ENCODE measurements at places on chromosomes 6 and 20.
A peak's percentile ranks its signal among the peaks of the same experiment; 100 is the strongest.

DNA sequence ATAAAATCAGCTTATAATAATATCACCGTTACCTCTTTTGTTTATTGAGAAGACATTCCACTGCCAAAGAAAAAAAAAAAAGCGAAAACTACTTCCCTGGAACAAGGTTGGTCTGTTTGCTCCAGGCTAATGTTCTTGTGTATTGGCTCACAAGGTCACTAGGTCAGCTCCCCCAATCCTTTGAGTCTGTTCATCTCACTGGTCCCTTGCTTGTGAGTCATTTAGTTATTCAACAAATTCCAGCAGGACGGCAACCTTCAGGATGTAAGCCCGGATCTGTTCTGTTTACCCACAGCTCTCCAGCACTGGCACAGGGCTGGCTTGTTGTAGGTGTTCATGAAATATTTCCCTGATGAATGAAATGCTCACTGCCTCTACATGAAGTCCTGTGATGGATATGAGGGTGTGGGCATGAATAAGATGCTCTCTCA is 3.3 kb downstream of the ARHGAP40 start:
- no peak for DNase-seq

GRCh38 chr6:26550250-26550993 is 12.3 kb downstream of the HMGN4 start:
- DNase-seq = peak; percentile 37

- DNase-seq = no peak
These were observed 6.9 kb upstream of the C20orf203 start for GRCh38 chr20:32680544-32681174.

DNA sequence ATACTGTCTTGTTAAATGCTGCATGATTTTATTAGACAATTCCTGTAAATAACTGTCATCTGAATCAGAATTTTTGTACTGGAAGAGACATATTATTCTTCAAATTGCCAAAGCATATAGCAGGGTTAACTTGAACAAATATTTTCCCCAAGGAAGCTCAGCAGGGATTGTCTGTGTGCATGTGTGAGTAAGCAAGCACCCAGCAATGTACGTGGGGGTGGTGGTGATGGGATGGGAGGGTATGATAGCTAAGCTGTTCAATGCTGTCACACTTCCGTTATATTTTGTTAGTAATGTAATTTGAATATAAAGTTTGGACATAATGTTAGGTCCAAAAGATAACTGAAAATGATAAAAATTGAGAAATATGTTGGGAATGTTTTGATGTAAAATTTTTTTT is 118.1 kb downstream of the MYB start:
- DNase-seq = no peak

DNA sequence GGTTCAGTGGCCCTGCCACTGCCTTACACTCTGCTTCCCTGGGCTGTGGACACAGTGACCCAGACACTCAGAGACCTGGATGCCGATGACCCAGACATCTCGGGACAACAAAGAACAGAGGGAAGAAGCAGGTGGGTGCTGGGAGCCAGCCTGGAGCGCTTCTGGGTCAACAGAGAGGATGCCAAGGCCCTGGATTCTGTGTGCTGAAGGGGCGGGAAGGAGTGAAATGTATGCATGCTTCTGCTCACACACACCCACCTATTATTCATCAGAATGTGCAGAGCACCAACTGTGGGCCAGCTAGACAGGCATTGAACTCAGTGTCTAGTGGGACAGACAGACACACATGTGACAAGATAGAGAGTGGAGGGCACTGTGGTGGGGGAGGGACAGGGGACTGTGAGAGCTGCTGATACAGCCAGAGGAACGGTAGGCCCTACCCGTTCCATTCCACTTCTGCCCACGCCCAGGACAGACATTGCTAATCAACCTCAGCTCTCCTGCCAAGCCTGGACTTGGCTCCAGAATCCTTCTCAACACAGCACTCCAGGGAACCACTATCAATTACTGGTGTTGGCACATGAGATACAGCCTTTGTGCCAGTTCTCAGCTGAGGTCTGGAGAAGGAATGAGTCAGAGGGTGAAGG is 20.2 kb downstream of the KCNK15 start:
- DNase-seq = no peak

DNA sequence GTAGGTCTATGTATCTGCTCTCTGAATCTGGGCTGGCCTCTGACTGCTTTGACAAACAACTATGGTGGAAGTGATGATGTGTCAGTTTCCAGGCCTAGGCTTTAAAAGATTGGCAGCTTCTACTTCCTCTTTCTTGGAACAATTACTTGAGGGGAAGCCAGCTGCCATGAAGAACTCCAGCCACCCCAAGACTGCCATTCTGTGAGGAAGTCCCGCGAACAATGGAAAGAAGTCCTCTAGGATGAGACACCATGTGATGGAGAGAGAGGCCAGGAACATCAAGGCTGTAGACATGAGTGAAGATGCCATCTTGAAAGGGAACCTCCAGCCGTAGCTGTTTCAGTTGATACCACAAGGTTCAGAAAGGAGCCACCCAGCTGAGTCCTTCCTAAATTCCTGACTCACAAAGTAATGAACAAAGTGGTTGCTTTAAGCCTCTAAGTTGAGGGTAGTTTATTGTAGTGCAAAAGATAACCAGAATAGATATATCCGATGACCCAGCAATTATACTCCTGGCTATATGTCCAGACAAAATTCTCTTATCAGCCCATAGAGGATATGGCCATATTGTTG is 15.3 kb upstream of the TCF15 start:
- no peak for DNase-seq

DNA sequence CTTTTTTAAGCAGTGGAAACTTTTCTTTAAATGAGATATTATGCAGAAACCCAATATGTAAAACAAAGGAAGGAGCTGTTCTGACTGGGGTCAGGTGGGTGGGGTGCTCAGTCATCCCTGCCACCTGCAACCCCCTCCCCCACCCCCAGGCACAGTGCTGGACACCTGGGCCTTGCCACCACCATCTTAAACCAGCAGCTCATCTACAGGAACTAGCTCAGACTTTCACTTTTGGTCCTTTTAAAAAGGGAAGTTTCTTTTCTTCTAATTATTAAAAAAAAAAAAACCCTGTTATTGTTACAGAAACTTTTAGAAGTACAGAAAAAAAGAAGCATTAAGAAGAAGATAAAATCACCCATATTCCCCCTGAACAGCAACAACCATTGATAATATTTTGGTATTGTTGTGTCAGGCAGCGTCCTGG is 37.1 kb downstream of the PPP1R16B start:
- peak; percentile 78 for DNase-seq

DNA sequence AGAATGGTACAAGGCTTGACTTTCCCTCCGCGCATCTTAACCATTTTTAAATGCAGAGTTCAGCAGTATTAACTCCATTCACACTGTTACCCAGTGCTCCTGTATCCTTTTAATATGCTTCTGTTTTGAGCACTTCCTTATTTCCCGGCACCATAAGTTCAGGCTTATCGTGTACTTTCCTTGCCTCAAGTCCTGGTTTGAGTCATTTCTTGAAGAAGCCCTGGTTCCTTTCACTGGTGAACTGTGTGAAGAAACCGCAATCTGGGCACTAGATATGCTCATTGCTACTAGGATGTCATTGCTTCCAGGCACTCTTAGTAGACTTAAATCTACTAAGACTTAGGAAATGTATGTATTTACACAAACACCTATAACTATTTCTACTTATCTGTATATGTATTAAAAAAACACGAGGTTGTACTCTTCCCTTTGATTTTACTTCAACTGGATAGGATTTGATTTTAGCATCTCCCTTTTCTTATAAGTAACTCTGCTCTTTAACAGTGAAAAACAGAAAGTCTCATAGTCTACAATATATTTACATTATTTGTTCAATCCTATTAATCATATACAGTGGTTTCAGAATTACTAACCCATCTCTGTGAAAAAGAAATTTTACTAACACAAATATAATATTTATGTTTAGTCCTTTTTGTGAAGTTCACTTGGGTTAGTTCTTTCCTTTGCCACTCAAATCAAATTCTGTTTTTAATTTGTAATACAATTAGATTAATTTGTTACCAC is 135.5 kb downstream of the CDKAL1 start:
- no peak for DNase-seq

GRCh38 chr6:45791211-45792168 is 224.2 kb downstream of the CLIC5 start:
- DNase-seq = no peak

GRCh38 chr6:163626073-163626867 is 211.8 kb downstream of the QKI start:
- DNase-seq = no peak

- DNase-seq = no peak
These were observed 27.4 kb upstream of the IGF2R start for GRCh38 chr6:159941286-159942113.

GRCh38 chr6:83708970-83709747 is at the start of gene SNAP91:
Gene SNAP91, minus strand, starts transcription at chr6:83709101. Its CDS starts 1,174 bp downstream, at chr6:83707927.
- no peak for DNase-seq

DNA sequence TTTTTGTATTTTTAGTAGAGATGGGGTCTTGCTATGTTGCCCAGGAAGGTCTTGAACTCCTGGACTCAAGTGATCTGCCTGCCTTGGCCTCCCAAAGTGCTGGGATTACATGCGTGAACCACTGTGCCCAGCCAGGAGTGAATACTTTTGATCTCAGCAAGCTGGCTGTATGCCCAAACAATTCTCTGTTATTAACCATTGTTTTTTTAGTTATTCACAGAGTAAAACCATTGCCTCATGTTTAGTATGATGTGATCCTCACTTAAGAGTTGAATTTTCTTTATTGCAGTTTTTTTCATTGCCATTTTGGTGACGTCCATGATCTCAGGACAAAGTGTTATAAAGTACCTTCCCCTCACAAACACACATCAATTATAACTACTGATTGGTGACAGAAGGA is 14.8 kb downstream of the C6orf141 start:
- no peak for DNase-seq

GRCh38 chr6:112651239-112651638 is 304.1 kb downstream of the RFPL4B start:
- no peak for DNase-seq

DNA sequence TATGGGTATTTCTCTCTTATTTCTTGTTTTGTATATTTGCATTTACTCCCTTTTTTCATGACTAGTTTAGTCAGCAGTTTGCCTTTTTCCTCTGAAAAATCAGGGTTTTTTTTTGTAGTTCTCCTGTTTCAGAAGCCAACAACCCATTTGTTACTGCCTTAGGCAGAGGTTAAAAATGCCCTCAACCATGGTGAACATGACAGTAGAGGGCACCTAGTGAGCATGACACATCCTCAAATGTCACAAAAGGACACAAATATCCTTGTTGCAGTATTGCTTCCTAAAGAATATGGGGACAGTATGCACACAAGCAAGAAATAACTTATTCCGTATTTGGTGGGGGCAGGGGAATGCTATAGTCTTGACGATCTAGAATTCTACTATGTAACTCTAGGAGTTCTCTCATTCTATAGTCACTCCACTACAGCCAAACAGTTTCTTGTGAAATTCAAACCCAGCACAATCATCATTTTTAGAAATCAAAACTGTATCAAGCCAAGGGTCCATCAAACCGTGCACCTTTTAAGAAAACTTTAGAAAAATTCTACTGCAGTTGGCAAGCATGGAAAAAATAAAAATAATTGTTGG is 47.0 kb downstream of the GOPC start:
- DNase-seq = no peak

DNA sequence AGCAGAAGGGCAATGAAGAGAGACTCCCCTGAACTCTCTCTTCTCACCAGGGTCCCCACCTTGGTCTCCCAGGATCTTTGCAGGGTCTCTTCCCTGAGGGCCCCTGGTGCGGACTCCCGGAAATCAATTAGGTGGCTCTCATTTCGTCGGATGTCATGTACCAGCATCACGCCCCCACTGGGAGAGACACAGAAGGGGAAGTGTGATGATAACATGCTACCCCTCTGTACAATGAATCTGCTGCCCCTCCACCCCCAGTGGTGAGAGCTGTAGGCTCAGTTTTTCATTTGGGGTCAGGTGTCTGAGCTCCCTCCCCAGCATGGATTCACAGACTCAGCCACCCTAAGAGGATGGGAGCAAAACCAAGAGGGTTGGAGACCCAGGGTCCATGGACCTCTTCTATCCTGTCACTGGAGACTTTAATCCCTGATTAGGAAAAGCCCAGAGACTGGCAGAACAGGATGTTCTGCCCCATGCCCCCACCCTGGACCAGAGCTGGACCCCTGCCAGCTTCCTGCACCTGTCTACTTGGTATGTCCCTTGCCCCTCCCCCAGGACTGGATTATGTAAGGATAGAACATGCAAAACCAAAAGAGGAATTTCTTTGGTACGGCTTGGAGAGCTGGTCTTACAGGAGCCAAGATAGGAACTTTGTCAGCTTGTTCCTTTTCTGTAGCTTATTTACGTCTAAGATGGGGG is 11.1 kb downstream of the GGT7 start:
- DNase-seq = no peak

GRCh38 chr20:1446536-1446935 is 20.1 kb downstream of the NSFL1C start:
- DNase-seq = no peak

DNA sequence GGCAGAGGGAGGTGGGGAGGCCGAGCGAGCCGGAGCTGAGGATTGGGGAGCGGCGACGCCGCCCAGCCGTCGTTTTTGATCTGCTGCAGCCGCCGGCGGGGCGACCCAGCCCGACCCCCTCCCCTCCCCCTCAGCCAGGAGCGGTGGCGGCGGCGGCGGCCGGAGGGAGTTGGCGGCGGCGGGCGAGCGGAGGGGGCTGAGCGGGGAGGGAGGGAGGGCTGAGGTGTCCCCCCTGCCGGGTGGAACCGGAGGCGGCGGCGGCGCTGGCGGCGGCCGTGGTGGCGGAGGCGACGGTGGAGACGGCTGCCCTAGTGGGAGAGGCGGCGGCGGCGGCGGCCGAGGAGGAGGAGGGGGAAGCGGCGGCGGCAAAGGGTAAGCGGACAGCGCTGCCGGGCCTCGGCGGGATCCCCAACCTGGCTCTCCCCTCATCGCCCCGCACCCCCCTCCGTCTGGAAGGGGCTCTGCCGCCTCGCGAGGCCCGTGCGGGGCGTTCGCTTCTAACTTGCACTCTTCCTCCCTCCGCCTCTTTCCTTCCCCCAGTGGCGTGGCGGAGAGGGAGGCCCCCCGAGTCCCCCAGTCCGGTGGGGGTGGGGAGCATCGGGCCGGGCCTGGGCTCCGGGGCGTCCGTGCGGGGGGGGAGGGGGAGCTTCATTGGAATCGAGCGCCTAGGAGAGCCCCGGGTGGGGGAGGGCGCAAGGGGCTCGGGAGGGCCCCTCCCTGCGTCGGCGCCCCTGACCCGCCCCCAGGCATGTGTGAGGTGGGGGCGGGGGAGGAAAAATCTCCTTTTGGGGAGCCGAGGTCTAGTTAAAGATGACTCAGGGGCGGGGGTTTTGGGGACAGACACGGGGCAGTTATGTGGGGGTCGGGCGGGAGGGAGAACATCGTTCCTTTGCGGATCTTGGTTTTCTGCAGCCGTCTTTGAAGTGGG is at the start of gene TAB2:
TSS of gene TAB2 (plus strand) at position 69 of the 928 bp plus-strand sequence. CDS start 52,286 bp downstream, outside the sequence.
- peak; percentile 71 for DNase-seq

GRCh38 chr20:64077876-64078551 is 1.3 kb downstream of the RGS19 start:
- peak; percentile 40 for DNase-seq

GRCh38 chr6:26089272-26089671 is 2.0 kb downstream of the HFE start:
- DNase-seq = no peak
